ENCODE measurements at places on chromosomes 1 and 21.
A peak's percentile ranks its signal among the peaks of the same experiment; 100 is the strongest.

DNA sequence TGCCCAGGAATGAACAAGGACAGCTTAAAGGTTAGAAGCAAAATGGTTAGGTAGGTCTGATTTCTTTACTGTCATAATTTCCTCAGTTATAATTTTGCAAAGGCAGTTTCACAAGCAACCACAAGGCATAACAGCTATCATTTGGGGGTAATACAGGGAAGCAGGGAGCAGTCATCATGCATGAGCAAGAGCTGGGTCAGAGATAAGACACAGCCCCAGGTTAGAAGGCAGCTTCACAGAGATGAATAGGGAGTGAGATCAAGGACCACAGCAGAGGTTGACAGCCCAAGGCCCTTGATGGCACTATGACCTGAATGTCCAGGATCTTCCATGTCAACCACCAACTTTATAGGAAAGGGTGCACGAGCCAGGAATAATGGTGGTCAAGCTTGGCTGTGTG is 9.0 kb upstream of the CSRP1 start:
- DNase-seq: no peak

GRCh38 chr1:153646672-153647345 is 11.7 kb upstream of the SNAPIN start:
- peak; percentile 52 for DNase-seq

GRCh38 chr1:156499842-156500542 is 583 bp downstream of the MEF2D start:
- peak; percentile 71 for DNase-seq

DNA sequence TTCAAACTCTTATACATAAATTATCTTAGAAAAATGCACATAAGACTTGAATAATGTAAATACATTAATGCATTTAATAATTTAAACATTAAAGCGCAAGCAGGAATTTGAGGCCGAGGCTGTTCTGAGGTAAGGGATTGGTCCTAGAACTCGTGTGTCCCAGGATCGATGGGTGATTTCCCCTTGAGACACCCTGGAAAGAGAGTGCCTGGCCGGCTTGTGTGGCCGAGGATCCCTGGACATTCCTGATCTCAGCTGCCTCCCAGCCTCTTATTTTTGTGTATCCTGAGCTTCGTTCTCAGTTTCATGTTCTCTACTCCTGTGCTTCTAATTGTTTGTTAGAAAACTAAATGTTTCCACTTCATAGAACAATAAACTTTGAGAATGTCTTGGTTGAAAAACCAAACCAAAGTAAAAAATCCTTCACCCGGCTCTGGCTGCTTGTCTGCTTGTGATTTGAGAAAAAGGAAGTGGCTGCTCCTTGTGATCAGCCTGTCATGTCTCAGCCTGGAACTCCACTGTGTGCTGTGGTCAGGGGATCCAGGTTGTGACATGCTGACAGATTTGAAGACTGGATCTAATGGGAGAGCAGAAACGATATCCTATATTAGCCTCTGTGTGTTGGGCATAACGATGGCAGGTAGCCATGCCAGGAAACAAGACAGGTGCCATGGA is 40.7 kb downstream of the PEX14 start:
- DNase-seq: no peak

DNA sequence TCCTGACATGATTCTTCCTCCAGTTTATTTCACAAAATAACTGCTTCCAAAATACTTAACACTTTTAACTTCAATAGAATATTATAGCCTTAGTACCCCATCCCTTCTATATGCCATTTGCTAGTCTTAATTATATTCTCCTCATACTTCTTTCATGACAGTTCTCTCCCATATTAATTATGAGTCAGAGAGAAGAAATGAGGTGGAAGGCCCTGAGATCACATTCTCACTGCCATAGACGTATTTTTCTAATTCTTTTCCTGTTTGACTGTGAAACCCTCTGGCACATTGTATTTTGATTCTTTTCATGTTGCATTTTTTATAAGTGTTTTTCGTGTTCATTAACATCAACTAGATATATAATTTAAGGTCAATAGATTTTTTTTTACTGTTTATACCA is 88.4 kb downstream of the GTF2B start:
- DNase-seq: peak; percentile 61

DNA sequence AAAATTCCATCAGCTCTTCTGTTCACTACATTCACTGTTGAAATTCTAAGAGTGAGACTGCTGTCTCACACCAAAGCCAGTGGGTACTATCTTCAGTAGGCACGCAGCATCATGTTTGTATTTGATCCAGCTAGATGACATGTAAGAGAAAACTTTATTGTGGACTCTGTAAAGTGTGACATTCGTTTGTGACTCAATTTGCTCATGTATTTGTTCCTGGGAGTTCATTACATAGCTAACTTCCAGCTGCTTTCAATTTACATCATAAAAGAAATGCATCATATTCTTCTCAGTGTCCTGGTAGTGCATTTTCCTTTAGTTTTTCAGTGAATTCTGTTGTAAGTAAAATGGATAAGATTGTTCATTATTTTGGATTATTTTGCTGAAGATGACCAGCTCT is 31.4 kb downstream of the CTH start:
- DNase-seq: peak; percentile 55

DNA sequence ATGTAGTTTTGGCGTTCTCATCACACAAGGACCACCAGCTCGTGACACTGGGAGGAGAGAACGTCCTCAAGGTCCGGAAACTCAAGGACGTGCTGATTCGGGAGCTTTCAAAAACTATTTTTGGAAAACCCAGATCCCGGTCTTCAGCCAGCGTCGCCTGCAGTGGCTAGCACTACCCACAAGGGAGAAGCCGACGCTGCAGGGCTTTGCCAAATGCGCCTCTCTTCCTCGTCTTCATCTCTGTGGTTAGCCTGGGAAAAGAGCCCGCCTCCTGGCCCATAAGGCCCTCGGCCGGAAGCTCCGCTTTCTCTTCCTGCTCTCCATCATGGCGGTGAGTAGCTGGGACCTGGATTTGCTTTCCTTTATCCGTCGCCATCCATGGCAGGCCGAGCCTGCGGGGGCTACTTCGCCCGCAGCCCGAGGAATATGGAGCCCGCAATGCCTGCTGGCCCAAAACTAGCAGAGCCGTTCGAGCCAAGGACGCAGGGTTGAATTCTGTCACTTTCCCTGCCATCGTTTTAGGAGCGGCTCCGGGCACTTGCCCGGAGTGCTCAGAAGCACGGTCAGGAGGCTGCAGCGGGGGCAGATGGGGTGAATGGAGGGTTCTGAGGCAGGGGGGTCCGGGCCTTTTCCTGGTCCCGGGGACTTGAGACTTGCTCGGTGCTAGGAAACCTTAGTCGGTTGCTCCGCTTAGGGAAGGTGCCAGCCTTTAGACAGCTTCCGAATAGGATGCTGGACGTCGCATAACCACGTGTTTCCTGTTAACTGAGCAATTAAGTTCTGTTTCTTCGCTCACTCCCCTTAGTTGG is at the start of gene RPL11:
RPL11 (plus strand) TSS at position 308 of the 809 bp plus-strand sequence; CDS start at position 326, 18 bp downstream.
- peak; percentile 98 for DNase-seq

- DNase-seq: peak; percentile 95
Observed at GRCh38 chr21:38773099-38774061, 32.3 kb upstream of the ETS2 start.

DNA sequence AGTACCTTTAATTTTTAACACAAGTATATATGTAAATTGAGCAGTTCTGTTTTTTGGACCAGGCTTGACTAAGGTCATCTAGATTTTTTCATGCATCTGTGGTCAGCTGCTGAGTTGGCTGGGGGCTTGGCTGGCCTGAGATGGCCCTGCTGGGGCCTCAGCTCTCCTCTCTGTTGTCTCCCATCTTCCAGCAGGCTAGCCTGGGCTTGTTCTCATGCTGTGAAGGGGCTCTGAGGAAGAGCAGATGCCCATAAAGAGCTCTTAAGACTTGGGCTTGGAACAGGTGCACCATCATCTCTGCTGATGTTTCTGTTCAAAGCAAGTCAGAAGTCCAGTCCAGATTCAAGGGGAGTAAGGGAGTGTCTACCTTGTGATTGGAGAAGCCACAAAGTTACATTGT is 51.2 kb upstream of the TNR start:
- no peak for DNase-seq

- no peak for DNase-seq
Observed at GRCh38 chr1:41400225-41400624, 39.0 kb downstream of the FOXO6 start.

GRCh38 chr1:186413319-186413718 is 37.7 kb downstream of the ODR4 start:
- DNase-seq: no peak

DNA sequence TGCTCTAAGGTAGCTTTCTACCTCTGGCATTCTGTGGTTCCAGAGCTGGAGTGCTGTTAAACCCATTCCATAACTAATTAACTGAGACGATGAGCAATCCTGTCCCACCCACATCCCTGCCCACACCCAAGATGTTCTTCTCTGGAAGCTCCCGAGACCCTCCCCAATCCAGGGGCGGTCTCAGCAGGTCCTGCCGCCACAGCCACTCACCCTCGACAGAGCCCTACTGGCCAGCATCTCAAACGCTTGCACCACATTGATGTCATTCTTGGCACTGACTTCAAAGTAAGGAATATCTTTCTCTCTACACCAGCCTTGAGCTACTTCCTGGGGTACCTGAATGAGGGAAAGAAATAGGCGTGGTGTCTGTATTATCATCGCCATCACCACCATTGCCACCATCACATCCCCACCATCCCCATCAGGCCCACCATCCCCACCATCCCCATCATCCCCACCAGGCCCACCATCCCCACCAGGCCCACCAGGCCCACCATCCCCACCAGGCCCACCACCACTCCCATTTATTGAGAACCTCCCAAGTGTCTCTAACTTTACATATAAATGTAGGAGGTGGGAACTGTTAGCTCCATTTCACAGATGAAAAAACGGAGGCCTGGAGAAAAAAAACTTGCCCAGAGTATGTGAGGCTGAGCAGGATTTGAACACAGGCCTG is 17.7 kb downstream of the RAB7B start:
- no peak for DNase-seq

DNA sequence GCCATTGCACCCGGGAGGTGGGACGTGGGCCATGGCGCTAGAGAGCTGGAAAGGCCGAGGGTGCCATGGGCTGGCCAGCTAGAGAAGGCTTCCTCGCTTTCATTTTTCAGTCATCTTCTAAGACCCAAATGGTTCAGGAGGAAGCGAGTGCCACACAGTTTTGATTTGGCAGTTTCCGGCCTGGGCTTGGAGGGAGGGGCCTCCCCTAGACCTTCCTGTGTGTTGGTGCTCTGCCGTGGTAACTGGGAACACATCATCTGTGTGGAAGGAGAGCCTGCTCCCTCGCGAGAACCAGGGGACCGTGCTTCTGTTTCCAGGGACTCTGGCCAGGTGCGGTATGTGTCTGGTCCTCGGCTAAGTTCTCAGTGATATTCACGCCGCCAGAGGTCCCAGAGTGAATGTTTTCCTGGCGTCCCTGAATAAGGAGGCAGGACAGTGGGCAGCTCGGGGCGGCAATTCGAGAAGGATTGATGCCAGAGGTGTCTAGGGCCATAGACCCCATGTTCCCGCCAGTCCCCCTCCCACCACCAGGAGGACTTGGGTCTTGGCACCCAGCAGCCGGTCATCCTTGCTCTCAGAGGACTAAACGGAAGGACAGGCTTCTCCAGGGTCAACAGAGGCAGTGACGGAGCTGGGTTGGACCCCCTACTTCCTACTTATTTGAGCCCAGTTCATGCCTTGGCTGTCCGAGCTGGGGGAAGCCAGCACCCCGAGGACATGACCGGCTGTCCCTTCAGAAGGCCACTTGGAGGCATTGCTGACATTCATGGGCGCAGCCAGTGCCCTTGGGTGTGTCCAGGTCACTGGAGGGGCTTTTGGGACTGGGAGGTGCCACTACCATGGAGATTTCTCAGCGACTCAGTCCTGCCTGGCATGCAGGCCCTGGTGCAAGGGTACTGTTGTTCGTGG is 2.7 kb upstream of the NPHP4 start:
- no peak for DNase-seq

GRCh38 chr1:92219028-92219427 is 1.3 kb downstream of the C1orf146 start:
- no peak for DNase-seq

- DNase-seq: no peak
Observed at GRCh38 chr1:241870746-241871430, 22.9 kb downstream of the EXO1 start.

- DNase-seq: no peak
Observed at GRCh38 chr1:182723200-182723599, 38.8 kb upstream of the RGS8 start.

- DNase-seq: peak; percentile 75
Observed at GRCh38 chr1:27122652-27123051, 32.3 kb downstream of the SLC9A1 start.

GRCh38 chr1:204069887-204070286 is 3.0 kb upstream of the SOX13 start:
- no peak for DNase-seq

DNA sequence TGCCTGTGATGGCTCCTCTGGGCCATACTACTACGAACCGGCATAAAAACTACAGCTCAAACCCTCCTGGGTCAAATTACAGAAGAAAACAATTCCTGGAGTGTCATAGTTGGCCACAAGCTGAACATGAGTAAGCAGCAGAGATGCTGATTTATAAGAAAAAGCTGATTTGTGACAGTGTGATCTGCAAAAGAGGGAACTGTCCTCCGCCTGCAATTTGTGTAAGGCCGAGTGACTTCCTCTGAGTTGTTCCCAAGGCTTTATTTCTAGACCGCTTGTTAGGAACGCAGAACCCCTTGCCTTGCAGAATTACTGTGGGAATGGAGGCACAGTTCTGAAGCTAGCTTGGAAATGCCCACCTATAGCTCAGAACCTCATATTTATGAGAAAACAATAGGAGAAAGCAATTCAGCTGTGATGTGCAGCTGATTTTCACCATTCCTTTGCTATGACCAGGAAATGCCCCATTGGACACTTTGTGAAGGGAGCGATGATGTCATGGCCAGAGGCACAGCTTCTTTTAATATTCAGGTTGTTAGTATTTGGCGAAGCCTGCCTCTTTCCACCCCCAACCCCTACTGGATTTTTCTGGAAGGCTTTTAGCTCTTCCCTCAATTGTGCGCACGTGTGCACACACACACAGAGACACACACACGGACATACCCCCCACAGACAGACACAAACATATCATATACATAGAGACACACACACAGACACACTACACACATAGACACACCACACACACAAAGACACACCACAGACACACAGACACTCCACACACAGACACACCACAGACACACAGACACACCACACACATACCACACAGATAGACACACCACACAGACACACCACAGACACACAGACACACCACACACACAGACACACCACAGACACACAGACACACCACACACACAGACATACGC is 47.6 kb downstream of the IER5 start:
- DNase-seq: peak; percentile 87

- peak; percentile 69 for DNase-seq
Observed at GRCh38 chr1:9689971-9690381, 38.4 kb downstream of the PIK3CD start.

GRCh38 chr1:20713440-20713839 is 4.4 kb downstream of the KIF17 start:
- DNase-seq: no peak

GRCh38 chr1:178048426-178048825 is 45.5 kb upstream of the RASAL2 start:
- no peak for DNase-seq

- DNase-seq: no peak
Observed at GRCh38 chr1:63642901-63643300, 49.7 kb downstream of the PGM1 start.

GRCh38 chr1:236795757-236796667 is 920 bp downstream of the MTR start:
- DNase-seq: peak; percentile 75

GRCh38 chr1:172482044-172482443 is 38.2 kb upstream of the PIGC start:
- DNase-seq: no peak
